ENCODE measurements at places on chromosomes 2 and 18.

GRCh38 chr2:37555457-37555856 lies 116.0 kb downstream of the CDC42EP3 start:
- DNase-seq, result peak; percentile 93

DNA sequence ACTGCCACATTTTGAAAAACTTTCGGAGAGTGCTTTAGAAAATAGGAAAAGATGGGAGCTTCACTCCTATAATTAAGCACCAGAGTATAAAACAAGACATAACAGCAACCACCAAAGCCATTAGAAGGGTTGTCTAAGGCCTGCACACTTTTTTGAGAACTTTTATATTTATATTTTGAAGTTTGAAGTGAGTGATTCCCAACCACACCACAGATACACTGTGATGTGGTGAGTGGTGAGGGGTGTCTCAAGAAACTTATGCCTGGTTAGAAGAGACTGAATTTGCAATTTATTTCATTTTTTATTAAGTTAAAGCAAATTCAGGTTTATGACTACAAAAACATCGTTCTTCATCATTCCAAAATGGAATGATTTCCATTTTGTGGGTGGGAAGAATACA lies 161.9 kb downstream of the DNAH6 start:
- no peak for DNase-seq

GRCh38 chr2:127906206-127906926 lies 20.6 kb upstream of the AMMECR1L start:
- DNase-seq, result no peak

GRCh38 chr2:594297-594949 lies 82.8 kb downstream of the TMEM18 start:
- DNase-seq, result no peak

DNA sequence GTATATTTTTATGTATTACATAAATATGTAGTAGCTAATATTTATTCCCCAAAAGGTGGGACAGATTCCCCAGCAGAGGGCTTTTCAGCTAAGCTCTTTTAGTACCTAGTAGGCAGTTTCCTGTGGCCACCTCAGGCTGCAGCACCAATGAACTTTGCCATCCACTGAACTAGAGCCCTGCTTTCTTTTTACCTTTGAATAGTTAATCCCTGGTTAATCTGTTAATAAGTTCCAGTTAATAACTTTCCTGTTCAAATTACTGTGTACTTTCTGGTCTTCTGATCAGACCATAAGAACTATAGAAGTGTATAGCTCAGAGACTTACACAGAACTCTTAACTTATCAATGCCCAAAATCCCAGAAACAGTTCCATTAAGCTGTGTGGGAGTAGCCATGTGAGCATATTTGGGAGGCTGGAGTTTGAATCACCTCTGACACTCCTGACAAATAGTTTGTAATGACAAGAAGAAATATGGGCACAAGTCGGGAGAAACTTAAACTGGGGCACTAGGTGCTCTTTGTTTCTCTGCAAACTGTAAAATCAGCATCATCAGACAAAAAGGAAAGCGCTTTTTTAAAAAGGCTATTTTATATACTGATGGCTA lies 40.0 kb downstream of the ASXL2 start:
- DNase-seq, result no peak

Data from AML-193 (cell line).